ENCODE measurements at places on chromosomes 1 and 21.

- no peak for DNase-seq
These were observed 203.6 kb upstream of the GRIK3 start for GRCh38 chr1:37237948-37238347.

GRCh38 chr1:105138458-105138893 is 1388.8 kb downstream of the AMY1C start:
- no peak for DNase-seq

DNA sequence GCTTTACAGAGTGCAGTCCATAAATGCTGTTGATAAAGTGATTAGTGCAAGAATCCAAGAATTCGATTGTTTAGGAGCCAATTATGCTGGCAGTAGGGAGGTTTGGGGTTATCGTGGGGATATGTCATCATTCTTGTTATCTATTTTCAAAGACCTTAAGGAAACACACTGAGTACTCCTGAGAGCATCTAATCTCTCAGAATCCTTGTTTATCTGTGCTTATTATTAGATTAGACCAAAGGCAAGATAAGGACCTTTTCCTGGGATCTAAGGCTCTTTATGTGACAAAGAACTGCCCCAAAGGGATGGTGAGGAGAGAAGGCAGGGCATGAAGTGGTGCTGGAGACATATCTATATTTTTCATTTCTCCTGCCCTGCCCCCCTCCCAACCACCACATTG is 139.1 kb downstream of the TSEN15 start:
- DNase-seq = no peak

DNA sequence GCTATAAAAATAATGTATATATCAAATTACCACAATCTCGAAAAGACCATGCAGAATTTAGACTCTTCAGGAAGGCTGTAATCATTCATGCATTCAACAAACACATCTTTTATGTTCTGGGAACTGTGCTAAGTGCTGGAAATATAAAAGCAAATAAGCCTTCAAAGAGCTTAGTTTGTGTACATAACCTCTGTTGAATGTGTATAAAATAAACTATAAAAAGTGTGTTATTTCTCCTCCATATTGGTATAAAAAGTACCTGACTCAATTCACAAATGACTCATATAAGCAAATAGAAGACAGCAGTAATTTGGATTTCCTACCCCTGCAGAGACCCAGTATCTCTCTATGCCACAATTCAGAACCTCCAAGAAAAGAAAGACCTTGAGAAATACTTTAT is 36.8 kb downstream of the RAB3GAP2 start:
- DNase-seq = no peak

GRCh38 chr1:27763358-27763757 is 9.7 kb upstream of the STX12 start:
- no peak for DNase-seq
